ENCODE measurements at places on chromosomes 4 and X.

DNA sequence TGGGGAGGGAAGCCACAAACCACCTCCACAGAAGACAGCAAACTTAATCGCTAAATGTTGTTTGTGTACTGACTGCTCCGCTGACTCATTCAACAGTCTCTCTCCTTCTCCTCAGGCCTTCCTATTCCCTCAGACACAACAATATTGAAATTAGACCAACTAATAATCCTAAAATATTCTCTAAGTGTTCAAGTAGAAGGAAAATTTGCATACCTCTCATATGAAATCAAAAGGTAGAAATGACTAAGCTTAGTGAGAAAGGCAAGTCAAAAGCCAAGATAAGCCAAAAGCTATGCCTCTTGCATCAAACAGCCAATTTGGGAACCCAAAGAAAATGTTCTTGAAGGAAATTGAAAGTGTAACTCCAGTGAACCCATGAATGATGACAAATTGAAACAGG, 75.7 kb upstream of the ARHGAP24 start:
- DNase-seq, result no peak

DNA sequence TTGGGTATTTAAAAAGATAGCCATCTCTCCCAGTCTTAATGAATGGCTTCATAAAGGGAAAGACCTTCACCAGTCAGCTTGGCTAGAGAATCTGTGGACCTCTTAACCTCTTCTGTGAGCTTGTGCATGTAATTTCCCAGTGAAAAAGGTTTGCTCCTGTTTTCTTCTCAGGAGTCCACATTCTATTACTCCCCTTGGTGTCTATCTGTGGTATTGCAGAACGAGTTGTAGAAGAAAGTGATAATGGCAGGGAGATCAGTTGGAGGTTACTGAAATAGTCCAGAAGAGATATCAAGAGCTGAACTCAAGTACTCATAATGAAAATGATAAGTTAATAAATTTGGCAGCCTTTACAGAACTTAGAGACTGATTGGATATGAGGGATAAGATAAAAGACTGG, 16.5 kb upstream of the VAMP7 start:
- DNase-seq, result no peak

DNA sequence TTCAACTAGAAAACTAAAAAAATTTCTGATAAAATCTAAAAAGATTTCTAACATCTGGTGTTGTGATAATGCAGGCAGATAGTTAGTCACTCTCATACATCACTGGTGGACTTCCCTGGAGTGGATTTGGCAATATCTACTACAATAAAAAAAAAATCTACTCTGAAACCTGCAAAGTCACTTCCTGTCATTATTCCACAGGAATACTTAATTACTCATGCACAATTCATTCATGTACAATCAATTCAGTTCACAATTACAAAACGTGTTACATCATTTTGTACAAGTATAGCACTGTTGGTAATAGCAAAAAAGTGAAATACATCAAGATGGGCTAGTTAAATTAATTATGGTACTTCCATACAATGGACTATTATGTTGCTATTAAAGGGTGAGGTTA, 16.5 kb upstream of the RHOH start:
- peak; percentile 71 for DNase-seq

- peak; percentile 14 for DNase-seq
Measured at GRCh38 chr4:575281-576141, 584 bp downstream of the TMEM271 start.

DNA sequence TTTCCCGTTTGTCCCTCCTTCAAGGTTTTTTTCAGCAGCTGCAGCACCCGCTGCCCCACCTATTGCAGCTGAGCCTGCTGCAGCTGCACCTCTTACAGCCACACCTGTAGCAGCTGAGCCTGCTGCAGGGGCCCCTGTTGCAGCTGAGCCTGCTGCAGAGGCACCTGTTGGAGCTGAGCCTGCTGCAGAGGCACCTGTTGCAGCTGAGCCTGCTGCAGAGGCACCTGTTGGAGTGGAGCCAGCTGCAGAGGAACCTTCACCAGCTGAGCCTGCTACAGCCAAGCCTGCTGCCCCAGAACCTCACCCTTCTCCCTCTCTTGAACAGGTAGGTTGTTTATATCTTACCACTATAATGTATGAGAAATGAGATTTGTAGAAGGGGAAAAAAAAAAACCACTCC, 4.5 kb downstream of the PRR27 start:
- DNase-seq, result no peak

DNA sequence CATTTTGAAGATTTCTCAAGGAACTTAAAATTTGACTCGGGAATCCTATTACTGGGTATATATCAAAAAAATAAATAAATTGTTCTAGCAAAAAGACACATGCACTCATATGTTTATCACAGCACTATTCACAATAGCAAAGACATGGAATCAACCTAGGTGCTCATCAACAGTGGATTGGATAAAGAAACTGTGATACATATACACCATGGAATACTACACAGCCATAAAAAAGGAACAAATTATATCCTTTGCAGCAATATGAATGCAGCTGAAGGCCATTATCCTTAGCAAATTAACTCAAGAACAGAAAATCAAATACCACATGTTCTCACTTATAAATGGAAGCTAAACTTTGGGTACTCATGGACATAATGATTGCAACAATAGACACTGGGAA, 97.4 kb downstream of the CENPC start:
- no peak for DNase-seq

DNA sequence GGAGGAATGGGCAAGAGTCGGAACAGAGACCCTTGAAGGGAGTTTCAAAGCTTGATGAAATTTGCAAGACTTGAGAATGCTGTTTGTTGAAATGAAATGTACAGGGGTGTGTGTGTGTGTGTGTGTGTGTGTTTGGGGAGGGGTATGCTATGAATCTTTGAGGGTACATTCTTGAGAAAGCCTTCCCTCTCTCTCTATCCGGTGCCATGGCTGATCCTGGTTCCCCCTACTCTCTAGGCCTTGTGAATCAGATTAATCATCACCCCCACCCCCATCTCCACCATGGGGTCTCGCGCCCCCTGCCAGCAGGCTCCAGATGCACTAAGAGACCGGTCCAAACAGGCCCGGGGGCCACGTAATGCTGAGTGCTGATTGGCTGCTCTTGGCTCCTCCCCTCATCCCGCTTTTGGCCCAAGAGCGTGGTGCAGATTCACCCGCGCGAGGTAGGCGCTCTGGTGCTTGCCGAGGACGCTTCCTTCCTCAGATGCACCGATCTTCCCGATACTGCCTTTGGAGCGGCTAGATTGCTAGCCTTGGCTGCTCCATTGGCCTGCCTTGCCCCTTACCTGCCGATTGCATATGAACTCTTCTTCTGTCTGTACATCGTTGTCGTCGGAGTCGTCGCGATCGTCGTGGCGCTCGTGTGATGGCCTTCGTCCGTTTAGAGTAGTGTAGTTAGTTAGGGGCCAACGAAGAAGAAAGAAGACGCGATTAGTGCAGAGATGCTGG, at the start of gene HTR2C:
HTR2C (plus strand) TSS at position 441 of the 729 bp plus-strand sequence. CDS start 142,851 bp downstream, outside the sequence.
- no peak for DNase-seq

All from AG09319 (cell line).